ENCODE measurements at places on chromosomes 2 and 18.

- no peak for DNase-seq
Measured at GRCh38 chr2:236579746-236580315, 10.2 kb downstream of the ACKR3 start.

DNA sequence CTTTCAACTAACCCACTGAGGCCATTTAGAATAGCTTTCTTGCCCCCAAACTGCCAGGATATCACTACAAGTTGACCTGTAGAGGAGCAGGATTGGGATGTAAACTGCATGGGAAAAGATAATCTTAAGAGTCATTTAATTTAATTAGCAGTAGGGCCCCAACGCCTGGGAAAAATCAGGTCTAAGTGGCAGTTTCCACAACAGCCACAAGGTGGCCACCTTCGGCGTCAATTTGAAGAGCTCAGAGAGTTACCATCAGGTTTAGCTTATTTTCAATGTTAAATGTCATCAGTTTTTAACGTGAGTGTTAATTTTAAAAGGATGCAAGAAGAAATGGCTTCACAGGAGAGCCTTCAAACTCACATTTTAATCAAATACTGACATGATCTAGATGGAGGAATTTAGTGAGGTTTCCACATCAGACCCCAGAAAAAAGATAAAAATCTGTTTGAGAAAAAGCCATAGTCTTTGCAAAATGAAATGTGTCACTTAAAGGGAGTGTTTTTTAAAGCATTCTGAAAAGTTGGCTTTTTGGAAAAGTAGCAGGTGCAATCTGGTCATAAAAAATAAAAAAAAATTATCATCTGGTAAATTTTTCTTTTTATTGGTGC lies 77.3 kb upstream of the UPP2 start:
- peak; percentile 42 for DNase-seq

- no peak for DNase-seq
Measured at GRCh38 chr18:32081881-32082280, 9.8 kb upstream of the RNF138 start.

DNA sequence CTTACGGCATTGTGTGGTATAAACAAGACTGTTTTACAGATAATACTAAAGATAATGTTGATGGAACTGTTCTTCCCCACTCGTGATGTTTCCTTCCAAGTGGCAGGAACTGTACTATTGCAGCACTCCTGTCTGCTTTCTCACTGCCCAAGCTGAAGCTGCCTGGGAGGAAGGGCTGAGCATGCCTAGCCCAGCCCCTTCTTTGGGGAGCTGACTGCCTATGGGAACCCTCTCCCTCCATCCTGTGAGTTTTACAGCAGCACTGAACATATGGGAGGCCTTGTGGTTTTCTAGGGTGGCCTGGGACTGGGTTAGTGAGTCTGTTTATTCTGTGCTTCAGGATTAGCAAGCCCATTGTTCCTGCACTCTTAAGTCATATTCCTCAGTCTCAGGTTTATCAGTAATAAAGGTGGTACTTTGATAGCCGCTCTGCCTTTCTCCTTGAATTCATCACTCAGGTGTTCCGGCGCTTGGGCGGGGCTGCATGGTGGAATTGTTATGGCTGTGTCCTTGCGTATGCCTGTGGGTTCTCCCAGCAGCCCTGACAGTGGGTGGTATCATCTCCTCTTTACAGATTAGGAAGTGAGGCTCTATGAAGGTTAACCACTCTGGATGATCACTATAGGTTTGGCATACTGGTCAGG lies 379.7 kb downstream of the PTPRM start:
- no peak for DNase-seq

DNA sequence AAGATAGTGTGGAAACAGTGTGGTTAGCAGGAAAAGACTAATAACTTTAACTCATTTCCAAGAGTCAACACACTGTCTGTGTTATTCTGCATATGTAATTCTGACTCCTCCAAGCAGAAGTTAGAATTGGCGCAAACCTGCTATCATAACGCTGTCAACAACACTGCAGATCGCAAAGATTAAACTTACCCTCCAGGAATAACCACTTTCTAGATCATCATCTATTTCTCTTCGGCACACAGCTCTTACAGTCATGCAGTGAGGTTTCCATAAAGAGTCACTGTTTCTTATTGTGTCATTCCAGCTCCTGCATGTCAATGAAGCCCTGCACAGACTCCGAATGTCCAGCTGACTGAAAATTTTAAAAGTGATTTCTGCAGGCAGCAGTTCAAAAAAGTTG lies 2.4 kb downstream of the FBXO48 start:
- DNase-seq: peak; percentile 73

- DNase-seq: no peak
Measured at GRCh38 chr2:179513181-179513580, 248.5 kb upstream of the SESTD1 start.

GRCh38 chr18:5142131-5142530 lies 54.9 kb downstream of the AKAIN1 start:
- DNase-seq: no peak

- DNase-seq: no peak
Measured at GRCh38 chr2:173952267-173953046, 12.7 kb downstream of the SP3 start.

- DNase-seq: no peak
Measured at GRCh38 chr2:121217627-121218026, 67.4 kb downstream of the TFCP2L1 start.

DNA sequence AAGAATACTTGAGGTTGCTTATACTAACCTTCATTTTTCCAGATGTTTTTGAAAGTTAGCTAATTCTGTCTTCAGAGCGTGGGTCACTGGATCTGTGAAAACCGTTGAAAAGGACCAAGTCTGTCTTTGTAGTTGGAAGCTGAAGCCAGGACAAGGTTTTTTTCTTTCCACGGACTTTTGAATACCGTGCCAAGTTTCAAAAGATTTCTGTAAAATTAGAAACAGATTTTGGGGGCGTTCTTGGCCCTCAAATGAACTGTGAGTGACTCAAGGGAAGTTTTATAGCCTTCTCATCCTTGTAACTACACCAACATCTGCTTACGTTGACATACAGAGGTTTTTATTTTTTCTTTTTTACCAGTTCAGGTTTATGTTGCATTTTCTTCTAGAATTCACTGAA lies at the start of gene FAP:
Gene FAP (minus strand): TSS at position 152 of the 400 bp plus-strand sequence. CDS start 118 bp downstream, at position 34.
- no peak for DNase-seq

- no peak for DNase-seq
Measured at GRCh38 chr2:236396818-236397350, 132.7 kb upstream of the ASB18 start.

GRCh38 chr18:76407681-76408080 lies 87.4 kb downstream of the ZNF516 start:
- DNase-seq: no peak

DNA sequence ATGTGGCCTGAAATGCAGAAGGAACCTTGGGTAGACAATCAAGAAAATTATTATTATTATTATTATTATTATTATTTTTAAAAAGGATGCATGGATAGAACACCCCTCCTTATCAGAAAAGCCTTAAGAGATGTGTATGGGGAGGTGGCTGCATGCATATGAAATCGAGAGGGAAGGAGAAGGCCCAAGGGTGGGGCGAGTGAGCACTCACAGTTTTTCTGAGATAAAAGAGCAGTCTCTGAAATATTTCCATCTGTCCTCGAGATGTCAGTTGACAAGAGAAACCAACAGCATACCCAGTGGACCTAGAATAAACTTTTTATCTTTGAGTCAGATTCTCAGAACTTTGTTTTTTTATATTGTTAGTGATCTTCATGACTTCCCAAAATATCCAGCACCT lies 282.9 kb downstream of the GPD2 start:
- DNase-seq: no peak

GRCh38 chr2:239477591-239477990 lies 76.8 kb upstream of the HDAC4 start:
- no peak for DNase-seq

GRCh38 chr2:167333245-167333644 lies 445.0 kb downstream of the XIRP2 start:
- no peak for DNase-seq

GRCh38 chr2:100535855-100536254 lies 26.9 kb upstream of the PDCL3 start:
- DNase-seq: peak; percentile 7

DNA sequence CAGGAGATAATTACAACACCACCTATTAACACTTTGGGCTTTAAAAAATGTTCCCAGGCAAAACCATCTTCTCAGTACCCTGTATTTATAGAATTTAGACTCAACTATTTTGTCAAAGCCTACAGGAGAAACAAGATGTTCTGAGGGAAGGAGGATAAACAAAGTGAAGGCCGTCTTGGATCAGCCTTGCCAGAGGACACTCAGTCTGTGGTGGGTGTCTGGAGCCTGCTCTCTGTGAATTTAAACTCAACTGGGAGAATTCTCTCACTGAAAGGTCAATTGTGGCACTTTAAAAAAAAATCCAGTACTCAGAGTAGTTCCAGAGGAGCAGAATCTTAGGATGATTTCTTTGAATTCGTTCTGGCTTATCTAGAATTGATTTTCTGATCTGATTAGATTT lies 28.4 kb upstream of the SLC1A4 start:
- no peak for DNase-seq

- no peak for DNase-seq
Measured at GRCh38 chr2:7289697-7290096, 372.5 kb downstream of the RNF144A start.

GRCh38 chr18:36610661-36611060 lies 218.1 kb downstream of the TPGS2 start:
- peak; percentile 33 for DNase-seq

DNA sequence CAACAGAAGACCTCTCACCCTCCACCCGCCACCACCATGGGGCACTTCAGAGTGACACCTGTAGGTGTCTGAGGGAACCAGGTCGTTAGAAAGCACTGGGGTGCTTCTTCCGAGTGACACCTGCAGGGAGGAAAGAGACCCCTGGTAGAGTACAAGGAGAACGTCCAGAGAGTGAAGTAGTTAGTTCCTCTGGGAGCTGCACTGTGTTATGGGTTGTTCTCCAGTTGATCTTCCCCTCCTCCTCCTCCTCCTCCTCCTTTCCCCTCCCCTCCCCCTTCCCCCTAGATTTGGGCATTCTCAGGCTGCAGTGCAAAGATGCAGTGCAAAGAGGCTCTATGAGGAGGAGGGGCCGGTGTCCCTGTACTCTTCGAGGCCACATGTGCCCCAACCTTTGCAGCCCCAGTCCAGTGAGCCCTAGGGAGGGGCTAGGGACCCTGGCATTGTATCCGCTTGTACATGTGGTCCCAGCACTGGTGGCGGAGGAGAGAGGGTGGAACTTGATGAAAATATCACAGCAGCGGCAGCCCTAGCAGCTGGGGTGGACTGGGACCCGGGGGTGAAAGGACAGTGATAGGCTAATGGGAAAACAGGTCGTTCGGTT lies 850 bp downstream of the DNAJB2 start:
- no peak for DNase-seq

DNA sequence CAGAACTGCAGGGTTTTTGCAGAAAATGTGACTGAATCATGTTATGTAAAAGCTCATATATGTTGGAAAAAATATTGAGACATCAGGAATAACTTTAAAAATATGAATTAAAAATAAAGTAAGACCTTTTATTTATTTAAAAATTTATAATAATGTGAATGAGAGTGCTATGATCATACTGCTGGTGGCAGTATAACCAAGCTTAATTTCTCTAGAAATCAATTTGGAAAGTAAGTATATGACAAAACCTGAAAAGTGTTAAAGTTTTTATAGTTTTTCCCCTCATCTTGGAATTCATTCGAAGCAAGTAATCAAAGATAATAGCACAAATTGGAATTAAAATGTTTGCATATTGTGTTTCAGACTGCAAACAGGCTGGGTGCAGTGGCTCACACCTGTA lies 7.5 kb downstream of the SLC39A10 start:
- DNase-seq: no peak

- no peak for DNase-seq
Measured at GRCh38 chr2:3171564-3172264, 205.9 kb downstream of the EIPR1 start.

GRCh38 chr2:12763486-12763885 lies 46.8 kb downstream of the TRIB2 start:
- DNase-seq: no peak

DNA sequence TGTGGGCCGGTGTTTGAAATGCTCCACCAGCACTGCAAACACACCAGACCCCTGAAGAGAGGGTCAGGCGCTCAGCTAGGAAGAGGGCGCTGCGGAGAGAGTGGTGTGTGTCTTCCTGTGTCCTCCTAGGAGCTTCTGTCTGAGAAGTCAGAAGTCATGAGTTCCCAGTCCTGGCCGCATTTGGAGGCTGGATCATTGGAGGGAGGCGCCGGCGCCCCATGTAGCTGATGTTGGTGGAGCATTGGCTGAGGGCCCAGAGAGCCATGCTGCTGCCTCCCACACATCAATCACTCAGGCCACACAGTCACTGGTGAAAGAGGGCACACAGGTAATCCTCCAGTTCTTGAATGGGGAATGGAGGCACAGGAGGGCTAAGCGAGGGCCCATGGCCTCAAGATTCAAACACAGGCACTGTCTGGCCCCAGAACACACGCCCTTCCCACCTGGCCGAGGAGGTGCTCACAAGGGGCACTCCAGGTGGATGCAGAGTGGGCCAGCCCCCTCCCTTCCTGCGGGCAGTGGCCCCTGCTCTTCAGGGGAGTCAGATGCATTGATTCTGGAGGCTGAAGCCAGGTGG lies 66.3 kb downstream of the RRM2 start:
- no peak for DNase-seq

DNA sequence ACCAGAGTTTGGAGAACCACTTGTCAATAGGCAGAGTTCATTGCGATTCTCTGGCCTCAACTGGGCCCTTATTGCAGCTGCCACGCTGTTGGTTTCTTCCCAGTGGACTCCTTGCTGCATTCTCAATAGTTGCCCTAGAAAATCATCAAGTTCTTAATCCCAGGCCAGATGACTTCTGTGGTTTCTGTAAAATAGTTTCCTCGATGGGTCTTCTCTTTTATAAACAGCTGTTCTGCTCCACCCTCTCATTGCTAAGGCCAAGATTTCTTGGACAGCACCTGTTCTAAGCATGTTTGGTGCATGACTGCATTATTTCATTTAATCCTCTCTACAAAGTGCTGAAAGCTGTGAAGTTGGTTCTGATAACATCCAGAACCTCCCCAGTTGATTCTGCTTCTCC lies 131.0 kb downstream of the BCL2L11 start:
- no peak for DNase-seq

DNA sequence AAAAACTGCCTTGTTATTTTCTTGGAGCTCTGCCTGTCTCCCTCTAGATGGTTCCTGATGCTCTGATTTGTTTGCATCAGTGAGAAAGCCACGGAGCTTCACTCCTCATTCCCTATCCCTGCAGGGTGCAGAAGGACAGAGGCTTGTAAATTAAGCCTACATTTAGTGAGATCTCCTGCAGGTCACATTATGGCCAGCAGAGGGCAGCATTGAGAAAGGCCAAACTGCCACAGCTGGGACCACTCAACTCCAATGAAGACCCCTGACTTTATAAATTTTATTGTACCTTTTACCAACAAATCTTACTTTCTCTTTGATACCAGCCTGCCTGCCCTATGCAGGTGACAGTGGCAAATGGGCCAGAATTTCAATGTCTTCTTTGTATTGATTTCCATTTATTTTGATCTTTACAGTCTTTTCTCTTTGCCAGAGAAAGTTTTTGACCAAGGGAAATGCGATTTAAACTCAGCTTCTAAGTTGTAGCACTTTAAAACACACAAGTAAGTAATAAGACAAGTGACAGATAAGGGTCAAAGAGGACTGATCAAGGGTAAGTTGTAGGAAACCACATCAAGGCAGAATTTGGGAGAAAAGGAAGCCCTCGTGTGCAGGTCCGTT lies 1029.1 kb upstream of the KLHL29 start:
- no peak for DNase-seq
